ENCODE measurements at places on chromosomes 4 and X.

DNA sequence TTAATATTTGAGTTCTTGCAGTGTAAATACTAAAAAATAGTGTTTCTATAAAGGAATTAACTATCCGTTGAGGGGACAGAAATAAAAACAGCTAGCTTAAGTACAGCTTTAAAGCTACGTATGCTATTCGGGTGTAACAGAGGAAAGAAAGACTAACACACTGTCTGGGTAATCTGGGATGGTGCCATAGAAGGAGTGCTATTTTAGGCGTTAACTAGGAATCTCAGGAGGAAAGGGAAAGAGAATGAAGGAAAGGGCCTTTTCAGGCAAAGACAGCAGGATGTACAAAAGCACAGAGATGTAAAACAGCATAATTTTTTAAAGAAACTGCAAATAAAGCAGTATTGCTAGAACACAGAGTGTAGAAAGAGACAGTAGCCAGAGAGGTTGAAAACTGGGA, 161.8 kb downstream of the RAP1GDS1 start:
- DNase-seq, result no peak

DNA sequence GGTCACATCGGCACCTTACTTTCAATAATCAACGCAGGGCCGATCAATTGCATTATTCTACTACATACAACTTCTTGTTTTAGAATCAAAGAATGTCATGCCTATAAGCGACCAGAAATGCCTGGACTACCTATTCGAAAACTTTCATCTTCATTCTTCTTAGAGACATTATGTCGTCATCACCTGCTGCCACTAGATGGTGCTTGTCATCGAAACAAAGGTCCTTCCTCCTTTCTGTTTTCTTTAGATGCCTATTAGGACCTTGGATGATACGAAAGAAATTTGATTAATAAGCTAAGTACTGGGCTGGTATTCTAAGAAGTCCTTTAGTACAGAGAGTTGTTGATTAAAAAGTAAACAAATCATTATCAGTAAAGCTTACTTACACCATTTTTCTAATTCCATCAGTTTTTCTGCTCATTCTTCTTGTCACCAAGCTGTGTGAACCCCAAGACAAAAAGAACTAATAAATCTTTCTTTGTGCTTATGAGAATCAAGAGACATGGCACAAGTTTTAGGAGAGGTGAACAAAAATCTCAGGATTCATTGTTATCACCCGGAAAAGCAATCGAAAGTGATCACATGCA, 154.5 kb upstream of the SLC4A4 start:
- peak; percentile 49 for DNase-seq

DNA sequence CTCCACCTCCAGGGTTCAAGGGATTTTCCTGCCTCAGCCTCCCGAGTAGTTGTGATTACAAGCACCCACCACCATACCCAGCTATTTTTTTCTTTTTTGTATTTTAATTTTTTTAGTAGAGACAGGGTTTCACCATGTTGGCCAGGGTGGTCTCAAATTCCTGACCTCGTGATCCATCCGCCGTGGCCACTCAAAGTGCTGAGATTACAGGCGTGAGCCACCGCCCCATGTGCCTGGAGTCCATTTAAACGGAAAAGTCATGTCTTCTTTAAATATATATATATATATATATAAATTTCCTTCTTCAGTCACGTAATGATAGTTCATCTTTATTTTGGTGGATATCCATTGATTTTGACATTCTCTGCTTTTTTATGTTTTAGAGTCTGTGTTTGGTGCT, 264.0 kb upstream of the PITX2 start:
- DNase-seq, result no peak

DNA sequence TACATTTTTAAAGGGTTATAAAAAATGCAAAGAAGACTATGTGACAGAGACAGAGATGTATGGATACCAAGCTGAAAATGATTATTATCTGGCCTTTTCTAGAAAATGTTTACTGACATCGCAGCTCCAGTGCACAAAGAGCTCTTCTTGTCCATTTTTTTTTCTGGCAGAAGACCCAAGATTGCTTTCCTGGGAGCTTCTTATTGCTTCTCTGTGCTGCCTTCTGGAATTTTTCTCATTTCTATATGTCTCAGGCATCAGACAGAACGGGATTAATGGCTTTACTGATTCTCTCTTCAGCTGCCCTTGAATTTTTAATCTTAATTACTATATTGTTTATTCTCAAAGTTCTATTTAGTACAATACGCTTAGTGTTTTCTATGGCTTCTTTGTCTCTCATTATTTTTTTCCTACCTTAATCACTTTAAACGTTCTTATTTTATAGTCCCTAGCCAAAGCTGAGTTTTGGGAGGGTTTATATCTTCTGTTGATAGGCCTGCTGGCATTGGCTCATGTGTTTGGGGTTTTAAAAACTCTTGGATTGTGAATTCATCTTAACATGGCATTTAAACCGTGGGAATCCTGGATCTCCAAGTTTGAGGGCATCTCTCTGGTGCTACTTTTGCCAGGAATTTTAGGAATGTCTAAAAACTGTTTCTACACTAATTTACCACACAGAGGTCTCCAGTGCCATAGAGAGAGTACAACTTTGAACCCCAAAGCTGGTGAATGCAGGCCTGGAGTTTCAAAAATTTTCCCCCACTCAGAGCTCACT, 138.9 kb upstream of the LNX1 start:
- DNase-seq, result peak; percentile 46

- DNase-seq, result no peak
Measured at GRCh38 chr4:119525005-119525749, 103.4 kb downstream of the PDE5A start.

DNA sequence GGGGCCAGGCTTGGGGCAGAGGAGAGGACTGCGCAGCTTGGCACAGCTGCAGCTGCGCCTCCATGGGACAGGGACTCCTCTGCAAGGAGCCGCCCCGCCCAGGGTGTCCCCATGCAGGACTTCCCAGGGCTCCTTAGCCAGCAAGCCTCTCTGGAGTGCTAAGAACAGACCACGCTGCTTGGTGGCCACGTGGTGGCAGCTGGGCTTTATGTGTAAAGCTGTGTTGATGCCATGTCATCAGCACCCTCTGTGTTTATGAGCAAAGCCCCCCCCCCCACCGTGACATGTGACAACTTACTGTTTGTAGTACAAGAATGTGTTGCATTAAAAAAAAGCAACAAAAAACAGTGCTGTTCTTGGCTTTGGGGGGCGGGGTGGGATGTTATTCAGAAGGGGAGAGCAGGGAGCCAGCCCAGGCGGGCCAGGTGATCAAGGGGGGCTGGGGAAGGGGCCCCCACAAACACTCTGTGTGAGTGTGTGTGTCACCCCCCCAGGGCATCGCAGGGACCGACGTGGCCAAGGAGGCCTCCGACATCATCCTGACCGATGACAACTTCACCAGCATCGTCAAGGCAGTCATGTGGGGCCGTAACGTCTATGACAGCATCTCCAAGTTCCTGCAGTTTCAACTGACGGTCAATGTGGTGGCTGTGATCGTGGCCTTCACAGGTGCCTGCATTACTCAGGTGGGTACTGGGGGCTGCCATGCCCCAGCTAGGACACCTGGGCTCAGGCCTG, 40.3 kb downstream of the ATP2B3 start:
- DNase-seq, result no peak

DNA sequence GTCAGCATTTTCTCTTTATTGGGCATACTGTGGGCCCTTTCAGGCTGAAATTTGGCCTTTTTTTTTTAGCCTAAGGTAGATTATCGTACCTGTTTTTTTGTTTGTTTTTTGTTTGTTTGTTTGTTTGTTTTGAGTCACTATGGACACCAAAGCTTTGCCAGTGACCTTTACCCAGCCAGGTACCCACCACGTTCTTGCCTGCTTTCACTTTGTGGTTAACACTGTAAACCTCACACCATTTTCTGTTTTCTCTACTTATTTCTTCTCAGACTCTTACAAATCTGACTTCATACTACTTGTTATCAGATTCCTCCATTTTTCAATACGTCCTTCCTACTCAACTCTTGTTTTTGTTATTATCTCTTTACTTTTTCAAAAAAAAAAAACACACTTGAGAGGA, 81.5 kb downstream of the ZNF674 start:
- no peak for DNase-seq

DNA sequence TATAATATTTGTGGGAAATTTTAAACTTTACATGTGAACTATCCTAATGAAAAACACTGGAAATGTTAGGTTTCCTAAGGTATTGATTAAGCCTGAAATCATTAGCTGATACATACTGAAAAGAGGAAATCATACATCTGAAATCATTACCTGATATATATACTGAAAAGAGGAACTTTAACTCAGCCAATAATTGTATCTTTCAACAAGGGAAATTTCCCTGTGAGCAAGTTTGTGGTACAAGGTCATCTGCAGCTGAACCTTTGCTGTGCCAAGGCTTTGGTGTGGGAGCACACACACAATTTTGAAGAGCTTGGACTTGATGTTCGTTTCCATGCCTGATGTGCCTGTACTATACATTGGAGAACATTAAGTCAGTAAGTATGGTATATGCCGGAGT, 131.9 kb upstream of the USP9X start:
- DNase-seq, result no peak

- DNase-seq, result no peak
Measured at GRCh38 chr4:10677796-10678497, 6.6 kb downstream of the CLNK start.

DNA sequence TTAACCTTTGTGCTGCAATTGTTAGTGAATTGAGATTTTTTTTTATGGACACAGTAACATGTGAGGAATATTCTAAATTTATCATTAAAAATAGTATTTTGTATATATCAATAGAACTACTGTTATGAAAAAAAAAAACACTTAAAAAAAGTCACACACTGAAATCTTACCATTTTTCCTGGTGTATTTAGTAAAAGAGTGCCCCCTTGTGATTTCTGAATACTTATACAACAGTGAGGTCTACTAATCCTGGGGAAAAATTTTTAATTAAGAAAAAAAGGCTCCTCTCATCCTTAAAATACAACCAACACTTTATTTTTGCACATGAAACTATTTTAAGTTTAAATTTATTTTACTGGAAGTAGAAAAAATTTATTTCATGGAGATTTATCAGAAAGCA, 56.4 kb upstream of the SPOCK3 start:
- peak; percentile 13 for DNase-seq

DNA sequence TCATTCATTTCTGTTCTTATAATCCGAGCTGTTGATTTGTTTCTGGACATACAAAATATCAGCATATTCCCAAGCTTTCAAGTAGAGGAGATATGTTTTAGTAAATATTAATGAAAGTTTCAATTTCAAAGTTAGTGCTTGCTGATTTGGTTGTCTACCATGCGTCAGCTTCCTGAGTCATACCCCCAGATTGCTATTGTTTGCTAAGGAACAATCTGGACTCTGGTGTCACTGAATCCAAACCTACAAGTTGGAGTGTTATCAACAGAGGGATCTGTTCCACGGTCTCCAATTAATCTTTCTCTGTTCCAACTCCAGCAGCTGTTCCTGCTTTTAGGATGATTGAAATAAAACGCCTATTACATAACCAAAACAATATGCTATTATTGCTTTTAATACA, 96.1 kb upstream of the FAM9A start:
- DNase-seq, result no peak

DNA sequence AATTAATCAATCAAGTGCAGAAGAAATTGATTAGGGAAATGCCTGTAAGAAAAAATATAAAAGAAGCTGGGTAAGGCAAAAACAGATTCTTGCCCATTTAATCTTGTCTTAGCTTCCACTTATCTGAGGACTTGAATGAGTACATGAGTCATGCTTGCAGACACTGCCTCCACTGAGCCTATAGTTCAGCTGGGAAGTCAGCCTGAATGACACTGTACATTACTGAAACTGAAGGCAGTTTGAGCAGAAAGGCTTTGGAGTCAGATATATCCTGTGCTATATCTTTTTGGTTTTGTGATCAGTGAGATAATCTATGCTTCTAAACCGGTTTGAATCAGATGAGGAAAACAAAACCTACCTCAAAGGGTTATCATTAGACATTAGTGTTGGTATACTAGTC, 61.3 kb downstream of the NUDT11 start:
- DNase-seq, result no peak

- DNase-seq, result no peak
Measured at GRCh38 chr4:185272245-185272644, 62.8 kb downstream of the SNX25 start.

DNA sequence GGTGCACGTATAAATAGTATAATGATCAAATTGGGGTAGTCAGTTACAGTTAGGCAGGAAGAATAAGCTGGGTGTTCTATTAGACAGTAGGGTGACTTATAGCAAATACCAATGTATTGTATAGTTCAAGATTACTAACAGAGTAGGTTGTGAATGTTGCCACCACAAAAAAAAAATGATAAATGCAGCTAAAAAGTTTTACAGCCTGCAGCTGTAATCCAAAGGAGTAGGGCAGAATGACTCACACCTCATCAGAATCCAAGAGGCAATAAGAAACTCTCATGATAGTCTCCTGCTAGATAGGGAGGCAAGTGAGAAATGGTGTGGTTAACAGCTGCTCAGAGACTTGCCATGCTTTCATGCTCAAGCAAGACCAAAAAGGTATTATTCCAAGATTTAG, 19.6 kb upstream of the TCEAL4 start:
- DNase-seq, result no peak

DNA sequence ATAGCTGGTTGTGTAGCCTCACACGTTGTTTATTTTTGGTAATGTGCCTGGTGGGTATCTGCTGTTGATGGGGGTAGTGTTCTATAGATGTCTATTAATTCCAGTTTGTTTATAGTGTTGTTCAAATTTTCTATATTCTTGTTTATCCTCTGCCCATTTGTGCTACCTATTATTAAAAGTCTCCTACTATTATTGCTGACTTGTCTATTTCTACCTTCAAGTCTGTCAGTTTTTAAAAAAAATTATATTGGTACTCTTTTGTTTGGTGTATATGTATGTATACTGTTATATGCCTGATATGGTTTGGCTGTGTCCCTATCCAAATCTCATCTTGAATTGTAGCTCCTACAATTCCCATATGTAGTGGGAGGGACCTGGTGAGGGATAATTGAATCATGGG, 578.6 kb downstream of the PCDH7 start:
- DNase-seq, result no peak
